ENCODE measurements at places on chromosomes 5 and 9.

- DNase-seq, result peak; percentile 78
Measured at GRCh38 chr9:127903557-127904475, 4.4 kb upstream of the ST6GALNAC6 start.

DNA sequence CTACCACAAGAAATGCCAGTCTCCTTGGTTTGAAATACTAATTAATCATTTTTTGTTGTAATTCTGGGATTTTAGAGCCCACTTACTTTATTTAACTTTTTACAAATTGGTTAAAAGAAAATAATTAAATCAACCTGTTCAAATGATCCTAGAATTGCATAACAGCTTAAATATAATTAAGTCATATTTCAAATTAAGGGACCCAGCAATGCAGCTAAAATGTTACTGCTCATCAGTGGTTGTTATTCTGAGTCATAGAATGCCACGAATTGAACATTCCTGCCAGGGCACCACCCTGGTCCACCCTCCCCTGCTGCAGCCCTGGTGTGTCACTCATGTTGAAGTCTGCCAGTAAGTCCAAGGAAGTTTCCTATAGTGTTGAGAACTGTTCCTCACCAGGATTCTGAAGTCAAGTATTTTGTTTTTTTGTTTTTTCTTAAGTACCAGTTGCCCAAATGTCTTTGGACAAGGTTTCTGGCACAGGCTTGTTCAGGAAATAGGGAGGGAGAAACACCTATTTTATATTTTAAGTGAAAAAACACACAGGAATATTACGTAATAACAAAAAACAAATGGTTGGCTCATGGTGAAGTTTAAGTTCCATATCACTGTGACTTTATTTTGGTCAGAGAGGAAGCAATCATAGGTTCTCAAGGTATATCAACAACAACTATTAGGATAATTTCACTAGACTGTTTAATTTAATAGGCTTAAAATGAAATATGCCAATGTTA is 4.3 kb upstream of the ITGA1 start:
- DNase-seq, result no peak

DNA sequence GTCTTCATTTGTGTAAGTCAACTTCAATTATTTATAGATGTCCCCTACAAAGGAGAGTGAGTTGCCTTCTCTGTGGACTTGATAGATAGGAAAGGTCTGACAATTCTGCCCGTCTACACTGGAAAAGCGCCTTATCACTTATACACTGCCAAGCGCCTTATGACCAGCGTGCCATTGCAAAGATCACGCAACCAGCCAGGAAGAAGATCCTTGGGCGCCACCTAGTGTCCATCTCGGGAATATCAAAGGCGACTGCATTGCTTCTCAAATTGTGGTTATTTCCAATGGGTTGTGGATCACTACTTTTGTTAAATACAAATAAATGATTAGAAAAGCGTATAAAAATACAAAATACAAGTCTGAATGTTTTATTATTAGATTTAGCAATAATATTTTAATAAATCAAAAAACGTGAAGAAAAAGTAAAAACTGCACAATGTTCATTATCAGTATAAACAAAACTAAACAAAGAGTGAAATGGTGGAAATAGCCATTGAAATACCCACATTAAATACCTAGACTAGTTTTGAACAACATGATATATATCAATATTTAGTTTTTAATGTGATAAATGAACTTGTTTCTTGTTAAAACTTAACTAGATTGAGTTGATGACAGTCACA is 27.8 kb downstream of the SUB1 start:
- DNase-seq, result peak; percentile 74

DNA sequence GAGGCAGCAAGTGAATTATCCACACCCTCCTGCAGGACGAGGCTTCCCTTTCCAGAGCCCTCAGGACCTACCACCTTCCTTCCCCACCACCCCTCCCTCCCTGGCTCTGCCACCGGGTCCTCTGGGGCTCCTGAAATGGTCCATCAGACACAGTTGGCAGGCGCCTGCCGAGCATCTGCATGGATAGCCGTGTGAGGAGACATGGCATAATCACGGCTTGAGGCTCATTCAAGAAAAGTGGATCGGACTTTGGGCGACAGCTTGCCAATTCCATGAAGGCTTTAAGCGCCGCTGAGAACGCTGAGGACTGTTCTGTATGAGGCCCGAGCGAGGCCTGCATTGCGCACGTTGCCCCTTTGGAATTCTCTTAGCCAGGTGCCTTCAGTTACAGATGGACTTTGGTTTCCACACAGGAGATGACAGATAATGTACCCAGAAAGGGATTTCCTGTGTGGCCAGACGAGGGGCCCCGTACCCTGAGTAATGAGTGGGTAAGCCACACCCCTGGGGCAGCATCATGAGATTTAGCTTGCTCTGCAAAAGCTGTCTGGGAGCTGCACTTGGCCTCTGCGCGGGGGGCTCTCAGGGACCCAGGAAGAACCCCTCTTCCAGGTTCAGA is 179.8 kb downstream of the OLFM1 start:
- DNase-seq, result no peak

GRCh38 chr9:71509054-71509453 is 259.3 kb downstream of the CEMIP2 start:
- DNase-seq, result no peak

GRCh38 chr5:38426986-38427950 is 129.2 kb downstream of the LIFR start:
- no peak for DNase-seq

- no peak for DNase-seq
Measured at GRCh38 chr5:59583151-59583809, 310.2 kb downstream of the PDE4D start.

- no peak for DNase-seq
Measured at GRCh38 chr5:79602889-79603288, 9.4 kb upstream of the TENT2 start.

GRCh38 chr5:61840361-61840760 is 465.6 kb upstream of the KIF2A start:
- DNase-seq, result no peak

GRCh38 chr5:174093123-174093522 is 47.6 kb downstream of the NSG2 start:
- DNase-seq, result no peak

DNA sequence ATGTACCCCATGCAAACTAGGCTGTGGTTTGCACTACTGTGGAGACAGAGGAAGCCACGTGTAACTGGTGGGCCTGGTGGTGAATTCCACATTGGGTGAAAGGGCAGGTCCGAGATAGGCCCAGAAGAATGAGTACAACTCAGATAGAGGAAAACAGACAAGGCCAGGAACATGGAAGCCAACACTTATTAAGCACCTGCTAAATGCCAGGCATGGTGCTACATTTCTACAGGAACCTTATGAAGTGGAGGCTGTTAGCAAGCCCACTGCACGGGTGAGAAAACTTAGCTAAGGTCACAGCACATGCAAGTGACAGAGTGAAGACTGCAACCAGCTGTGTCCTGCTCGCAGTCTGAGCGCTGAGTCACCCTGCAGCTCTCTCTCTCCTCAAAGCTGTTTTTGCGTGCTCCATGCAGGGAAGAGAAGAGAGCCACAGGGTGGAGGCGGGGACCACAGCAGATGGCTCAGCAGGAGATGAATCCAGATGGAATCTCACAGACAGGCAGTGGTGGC is 65.5 kb upstream of the SPTLC1 start:
- DNase-seq, result no peak

DNA sequence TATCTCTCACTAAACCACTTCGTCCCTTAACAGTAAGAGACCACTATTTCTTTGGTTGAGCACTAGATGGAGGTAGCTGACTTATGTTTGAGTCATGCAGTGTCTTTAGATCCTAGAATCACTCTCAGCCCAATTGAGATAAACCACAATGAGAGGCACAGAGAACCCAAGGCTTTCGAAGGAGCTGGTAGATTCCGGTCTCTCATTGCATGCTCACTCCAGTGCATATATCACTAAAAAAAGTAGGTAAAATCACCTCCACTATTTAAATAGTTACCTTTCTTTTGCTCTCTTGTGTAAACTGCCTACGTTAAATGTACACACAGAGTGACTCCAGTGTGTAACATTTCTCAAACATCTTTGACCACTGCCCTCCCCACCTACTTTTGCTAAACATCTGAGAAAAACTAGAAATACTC is 27.6 kb downstream of the ACTL7A start:
- no peak for DNase-seq

DNA sequence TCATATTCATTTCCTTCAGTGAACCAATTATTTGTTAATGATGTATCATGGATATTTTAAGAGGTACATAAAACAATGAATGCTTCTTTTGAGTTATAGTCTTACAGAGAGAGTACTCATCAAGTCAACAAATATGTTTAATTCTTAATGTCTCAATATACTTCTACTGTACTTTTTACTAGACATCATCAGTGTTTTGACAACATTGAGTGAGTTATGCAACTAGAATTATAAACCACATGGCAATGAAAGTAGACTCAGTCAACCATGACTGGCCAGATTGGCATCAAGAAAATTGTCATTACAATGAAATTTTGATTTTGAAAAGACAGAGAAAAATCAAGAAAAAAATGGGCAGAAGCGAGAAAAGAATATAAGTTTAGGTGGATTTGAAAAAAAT is 1248.1 kb upstream of the CDH18 start:
- DNase-seq, result no peak

- no peak for DNase-seq
Measured at GRCh38 chr9:33139421-33140228, 27.5 kb downstream of the B4GALT1 start.

DNA sequence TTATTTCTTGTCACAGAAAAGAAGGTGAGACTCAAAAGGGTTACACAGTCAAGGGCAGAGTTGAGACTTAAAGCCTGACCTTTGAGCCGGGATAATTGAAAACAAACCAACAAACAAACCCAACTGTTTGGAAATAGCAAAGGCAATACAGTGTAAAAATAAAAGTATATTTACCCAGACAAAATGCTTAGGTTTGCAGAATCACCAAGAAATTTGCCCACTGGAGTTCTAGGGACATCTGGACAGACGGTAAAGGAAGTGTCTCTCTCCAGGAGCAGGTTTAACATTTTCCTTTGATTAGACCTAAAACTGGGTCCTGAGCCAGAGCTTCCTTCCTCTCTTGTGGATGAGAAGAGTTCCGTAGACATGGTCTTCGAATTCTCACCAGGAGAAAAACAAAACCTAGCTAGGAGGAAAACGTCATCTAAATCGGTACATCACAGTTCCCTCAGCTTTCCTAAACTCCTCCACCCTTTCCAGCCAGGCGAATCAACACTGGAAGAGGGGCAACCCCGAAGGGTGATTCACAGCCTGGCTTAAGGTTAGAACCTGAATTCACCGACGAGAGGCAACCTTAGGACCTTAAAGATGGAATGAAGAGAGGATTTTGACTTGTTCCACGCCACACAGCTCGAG is 673 bp downstream of the CDC25C start:
- DNase-seq, result no peak

DNA sequence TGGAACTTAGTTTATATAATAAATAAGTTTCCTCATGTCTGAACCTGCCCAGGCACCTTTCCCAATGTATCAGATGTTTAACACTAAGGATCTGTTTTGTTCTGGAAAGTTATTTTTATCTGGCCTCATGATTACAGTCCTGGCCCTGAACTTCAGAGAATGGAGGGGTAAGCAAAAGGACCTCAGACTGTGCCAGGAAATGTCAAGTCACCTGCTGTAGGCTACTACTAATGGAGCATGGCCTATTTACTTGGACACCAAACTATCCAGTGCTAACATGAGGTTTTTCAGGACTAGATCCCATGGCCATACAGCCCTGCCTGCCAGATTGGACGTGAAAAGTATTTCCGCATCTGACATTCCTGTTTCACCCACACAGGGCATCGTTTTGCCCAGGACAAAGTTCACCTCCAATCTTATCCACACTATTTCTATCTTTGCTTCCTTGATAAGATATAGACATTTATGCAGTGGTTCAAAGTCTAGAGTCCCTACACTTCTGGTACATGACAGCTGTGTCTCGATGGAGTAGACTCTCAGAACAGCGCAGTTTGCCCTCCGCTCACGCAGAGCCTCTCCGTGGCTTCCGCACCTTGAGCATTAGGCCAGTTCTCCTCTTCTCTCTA is at the start of gene BTNL8:
Gene BTNL8 (plus strand): TSS at position 539 of the 626 bp plus-strand sequence. CDS start 152 bp downstream, outside the sequence.
- DNase-seq, result no peak

DNA sequence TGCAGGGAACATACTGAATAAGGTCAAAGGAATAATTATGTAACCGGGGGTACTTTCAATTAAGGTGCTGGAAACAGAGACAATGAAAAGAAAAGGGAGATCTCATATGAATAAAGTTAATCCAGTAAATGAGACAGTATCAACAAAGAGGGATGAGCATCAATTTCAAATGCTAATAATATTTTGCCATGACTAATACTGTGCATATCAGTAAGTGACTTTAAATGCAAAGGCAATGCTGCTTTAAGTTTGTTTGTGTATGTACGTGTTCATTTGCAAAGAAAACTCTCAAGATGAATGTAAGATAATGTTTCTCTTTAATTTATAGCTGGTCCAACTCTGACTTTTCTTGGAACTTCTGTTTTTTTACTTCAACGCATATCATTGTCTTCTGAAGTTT is 139.9 kb downstream of the PDE4D start:
- no peak for DNase-seq

DNA sequence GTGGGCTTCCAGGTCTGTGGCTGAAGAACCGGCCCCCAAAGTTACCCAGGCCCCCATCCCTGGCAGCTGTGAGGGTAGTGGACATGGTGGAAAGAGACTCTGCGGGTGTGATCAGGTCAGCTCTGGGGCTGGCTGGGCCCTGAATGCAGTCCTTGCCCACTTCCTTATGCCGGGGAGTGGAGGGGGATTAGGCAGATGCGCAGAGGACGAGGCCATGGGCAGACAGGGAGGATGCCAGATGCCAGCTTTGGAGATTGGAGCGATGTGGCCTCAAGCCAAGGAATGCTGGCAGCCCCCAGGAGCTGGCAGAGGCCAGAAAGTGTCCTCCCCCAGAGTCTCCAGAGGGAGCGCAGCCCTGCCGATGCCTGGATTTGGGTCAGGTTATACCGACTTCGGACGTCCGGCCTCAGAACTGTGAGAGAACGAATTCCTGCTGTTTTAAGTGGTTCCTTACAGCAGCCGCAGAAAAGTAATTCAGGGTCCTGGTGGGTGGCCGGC is 69.8 kb downstream of the ADAMTS2 start:
- DNase-seq, result no peak

- no peak for DNase-seq
Measured at GRCh38 chr9:38000332-38000731, 68.7 kb downstream of the SHB start.

DNA sequence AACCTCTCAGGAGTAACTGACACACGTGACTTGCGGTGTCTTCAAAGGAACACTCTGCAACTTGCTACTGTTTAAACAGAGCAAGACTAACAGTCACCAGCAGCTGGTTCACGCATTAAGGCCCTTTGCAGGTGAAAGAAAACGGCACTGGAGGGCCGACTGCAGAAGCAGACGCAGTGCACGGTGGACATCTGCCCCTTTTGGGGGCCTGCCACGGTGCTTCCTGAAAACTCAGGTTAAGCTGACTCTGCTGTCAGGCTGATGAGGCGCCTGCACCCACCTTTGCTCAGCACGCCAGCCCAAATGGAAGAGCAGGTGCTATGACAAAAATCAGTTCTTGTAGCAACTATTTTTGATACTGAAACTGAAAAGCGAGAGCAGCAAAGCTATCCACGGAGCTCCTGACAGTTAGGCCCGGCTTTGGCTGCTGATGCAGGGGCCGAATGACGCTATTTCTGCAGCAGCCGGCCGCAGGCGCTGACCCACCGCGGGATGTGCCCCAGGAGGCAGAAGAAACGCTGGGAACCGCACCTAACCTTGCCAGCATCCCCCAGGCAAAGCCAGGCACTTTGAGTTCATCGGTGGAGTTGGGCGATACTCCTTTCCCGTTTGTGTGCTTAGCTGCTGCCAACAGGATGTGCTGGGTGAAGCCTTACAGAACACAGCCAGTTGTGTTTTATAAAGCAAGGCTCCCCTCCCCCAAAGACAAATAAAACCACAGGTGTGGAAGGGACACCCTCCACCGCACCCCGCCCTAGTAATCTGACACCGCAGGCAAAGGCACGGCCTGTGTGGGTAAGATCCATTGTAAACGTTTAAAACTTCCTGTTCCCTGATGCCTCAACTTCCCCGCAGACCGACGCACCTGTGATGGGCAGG is 21.1 kb upstream of the TERT start:
- DNase-seq, result peak; percentile 100

Data from Jurkat, Clone E6-1 (cell line).